ENCODE measurements at places on chromosomes 1 and 21.

GRCh38 chr1:38045401-38046332 lies 926 bp downstream of the POU3F1 start:
- DNase-seq = peak; percentile 61

DNA sequence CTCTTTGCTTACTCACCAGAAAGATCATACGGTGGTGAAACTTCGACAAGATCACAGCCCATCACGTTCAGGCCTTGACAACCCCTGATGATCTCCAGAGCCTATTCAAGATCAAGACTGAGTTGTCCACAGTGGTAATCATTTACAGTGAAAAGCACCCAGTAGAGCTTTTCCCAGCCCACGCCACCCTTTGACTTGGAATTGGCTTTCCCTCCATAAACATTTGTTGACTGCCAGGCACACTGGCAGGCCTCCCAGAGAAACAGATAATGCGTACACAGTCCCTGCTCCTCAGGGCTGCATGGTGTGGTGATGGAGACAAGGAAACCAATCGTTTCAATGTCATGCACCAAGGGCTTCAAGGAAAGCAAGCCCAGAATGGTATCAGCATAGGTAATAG lies 10.1 kb downstream of the AGMAT start:
- no peak for DNase-seq

GRCh38 chr1:150557813-150558212 lies 8.6 kb downstream of the ADAMTSL4 start:
- DNase-seq = no peak

GRCh38 chr21:27476696-27477095 lies 509.8 kb upstream of the ADAMTS5 start:
- DNase-seq = no peak

GRCh38 chr1:182170891-182171461 lies 109.5 kb upstream of the ZNF648 start:
- no peak for DNase-seq

GRCh38 chr1:64161357-64161941 lies 42.0 kb upstream of the UBE2U start:
- no peak for DNase-seq

GRCh38 chr1:245397771-245398170 lies 243.0 kb downstream of the KIF26B start:
- DNase-seq = no peak

DNA sequence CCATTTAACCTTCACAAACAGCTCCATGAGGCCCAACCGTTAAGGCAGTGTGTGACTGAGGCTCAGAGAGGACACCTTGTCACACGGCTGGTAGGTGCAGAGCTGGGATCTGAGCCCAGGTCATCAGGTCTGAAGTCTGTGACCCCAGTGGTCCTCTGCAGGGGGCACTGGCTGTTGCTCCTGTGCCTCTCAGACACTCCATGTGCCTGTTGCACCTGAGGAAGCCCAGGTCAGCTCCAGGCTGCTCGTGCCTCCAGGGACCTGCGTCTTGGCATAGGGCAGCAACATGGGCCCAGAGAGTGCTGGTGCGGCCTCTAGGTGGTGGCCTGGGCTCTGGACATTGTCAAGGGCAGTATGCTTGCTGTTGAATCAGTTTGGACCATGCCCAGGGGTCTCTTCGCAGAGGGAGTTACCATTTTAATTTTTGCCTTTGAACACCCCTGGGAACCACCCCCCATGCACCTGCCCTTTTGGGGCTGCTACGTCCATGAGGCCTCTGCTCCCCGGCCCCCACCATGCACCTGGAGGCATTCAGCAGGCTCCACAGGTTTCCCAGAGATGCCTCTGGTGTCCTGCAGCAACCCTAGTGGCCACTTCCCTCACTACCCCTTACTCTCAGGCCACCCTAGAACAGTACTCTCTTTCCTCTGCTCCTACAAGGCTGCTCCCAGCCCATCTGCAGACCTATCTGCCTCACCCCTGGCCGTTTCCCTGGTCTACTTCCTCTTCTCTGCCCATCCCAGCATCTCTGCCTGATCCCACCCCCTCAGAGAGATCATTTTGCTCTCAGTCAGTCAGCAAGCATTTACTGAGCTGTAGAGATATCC lies 25.2 kb upstream of the EPS8L3 start:
- no peak for DNase-seq

DNA sequence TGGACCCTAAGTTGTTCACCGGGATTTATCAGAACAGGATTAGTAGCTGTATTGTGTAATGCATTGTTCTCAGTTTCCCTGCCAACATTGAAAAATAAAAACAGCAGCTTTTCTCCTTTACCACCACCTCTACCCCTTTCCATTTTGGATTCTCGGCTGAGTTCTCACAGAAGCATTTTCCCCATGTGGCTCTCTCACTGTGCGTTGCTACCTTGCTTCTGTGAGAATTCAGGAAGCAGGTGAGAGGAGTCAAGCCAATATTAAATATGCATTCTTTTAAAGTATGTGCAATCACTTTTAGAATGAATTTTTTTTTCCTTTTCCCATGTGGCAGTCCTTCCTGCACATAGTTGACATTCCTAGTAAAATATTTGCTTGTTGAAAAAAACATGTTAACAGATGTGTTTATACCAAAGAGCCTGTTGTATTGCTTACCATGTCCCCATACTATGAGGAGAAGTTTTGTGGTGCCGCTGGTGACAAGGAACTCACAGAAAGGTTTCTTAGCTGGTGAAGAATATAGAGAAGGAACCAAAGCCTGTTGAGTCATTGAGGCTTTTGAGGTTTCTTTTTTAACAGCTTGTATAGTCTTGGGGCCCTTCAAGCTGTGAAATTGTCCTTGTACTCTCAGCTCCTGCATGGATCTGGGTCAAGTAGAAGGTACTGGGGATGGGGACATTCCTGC lies 3.9 kb upstream of the OLFML3 start:
- no peak for DNase-seq

DNA sequence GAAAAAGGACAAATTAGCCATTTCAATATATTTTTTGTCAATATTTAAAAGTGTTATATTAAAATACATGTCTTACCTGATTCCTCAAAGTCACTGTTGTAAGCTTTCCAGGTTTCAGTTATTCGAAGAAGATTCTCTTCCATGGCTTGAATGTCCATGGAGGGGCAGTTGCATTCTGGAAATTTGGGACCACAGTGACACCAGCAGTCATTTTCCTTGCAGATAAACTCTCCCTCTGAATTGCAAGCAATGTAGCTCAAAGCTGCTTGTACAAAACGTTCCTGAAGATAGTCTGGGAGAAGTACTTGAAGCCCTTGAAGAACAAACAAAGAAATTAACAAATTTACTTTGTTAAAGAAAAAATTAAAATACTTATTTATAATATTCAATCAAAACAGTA lies 251.7 kb downstream of the BRINP3 start:
- DNase-seq = no peak

DNA sequence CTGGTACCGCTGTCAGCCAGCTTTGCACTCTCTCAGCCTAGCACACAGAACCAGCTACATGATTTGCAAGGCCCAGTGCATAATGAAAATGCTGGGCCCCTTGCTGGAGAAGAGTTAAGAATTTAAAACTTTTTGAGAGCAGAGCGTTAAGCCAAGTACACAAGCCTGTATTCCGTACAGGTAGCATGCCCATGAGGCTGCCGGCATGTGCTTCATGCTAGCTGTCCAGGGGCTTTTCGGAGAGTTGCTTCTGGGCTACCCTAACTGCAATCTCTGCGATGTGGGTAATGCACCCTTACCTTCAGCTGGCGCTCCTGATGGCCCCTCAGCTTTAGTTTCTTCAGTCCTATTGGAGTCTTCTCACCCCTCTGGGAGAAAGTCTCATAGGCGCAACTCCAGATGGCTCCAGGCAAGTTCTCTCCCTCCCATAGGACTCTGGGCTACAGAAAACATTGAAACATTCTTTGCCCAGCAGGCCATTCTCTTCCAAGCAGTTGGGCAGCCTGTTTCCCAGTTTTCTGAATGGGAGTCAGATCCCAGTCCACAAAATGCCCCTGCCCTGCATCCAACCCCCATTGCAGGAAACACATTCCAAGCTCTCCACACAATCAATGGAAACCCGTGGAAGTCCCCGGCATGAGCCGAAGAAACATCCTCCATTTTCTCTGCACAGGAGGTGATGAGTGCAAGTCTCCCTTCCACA lies 5.7 kb upstream of the AKT3 start:
- no peak for DNase-seq

- DNase-seq = peak; percentile 76
Observed at GRCh38 chr1:57874418-57874877, 450.6 kb upstream of the DAB1 start.

GRCh38 chr1:178101654-178102053 lies 7.8 kb downstream of the RASAL2 start:
- DNase-seq = no peak

- DNase-seq = no peak
Observed at GRCh38 chr1:28579401-28579800, 12.7 kb upstream of the RAB42 start.

- no peak for DNase-seq
Observed at GRCh38 chr1:115230281-115230680, 107.8 kb downstream of the NGF start.

DNA sequence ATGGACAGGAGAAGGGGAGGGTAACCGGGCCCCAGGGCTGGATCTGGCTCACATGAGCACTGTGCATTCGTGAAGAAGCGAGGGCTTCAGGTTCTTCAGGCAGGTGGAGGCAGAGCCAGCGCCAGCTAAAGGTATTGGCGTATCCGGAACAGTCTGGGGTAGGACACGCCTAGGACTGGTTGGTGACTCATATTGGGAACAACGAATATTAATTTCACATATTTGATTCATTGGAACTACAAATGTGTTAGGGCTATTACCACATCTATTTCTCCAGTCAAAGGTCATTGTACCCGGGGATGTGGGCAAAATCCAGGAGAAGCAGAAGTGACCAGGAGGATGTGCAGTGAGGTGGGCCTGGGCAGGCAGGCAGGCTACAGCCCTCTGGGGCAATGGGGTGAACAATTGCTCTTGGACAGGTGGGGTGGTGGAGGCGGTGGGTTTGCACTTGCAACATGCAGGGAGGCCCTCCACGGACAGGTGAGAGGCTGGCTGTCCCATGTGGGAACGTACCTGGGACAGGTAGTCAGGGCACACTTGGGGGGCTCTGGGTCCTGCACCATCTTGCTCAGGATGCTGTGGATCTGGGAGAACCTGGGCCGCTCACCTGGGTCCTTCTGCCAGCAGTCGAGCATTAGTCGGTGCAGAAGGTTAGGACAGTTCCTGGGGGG lies 26.7 kb downstream of the CDCA8 start:
- no peak for DNase-seq

DNA sequence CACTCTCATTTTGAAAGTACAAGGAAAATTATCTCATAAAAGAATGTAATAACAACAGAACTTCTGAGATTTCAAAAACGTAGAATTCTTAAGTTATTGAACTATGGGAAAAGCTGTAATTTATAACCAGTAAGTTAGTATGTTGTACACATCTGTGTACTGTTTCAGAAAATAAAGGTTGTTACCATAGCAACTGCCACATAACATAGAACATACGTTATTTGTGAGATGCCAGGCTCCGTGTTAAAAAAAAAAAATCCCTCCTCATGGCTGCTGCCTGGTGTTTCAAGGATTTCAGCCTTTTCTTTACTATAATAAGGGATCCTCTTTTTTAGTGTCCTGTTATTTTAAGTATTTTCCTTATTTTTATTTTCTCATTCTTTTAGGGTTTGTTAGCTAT lies 79.5 kb downstream of the RWDD3 start:
- no peak for DNase-seq

GRCh38 chr1:217067642-217068041 lies 344.4 kb upstream of the ESRRG start:
- no peak for DNase-seq

GRCh38 chr1:220680085-220680687 lies 10.0 kb upstream of the C1orf115 start:
- DNase-seq = peak; percentile 57

- no peak for DNase-seq
Observed at GRCh38 chr1:34265396-34265795, 88.7 kb downstream of the C1orf94 start.

DNA sequence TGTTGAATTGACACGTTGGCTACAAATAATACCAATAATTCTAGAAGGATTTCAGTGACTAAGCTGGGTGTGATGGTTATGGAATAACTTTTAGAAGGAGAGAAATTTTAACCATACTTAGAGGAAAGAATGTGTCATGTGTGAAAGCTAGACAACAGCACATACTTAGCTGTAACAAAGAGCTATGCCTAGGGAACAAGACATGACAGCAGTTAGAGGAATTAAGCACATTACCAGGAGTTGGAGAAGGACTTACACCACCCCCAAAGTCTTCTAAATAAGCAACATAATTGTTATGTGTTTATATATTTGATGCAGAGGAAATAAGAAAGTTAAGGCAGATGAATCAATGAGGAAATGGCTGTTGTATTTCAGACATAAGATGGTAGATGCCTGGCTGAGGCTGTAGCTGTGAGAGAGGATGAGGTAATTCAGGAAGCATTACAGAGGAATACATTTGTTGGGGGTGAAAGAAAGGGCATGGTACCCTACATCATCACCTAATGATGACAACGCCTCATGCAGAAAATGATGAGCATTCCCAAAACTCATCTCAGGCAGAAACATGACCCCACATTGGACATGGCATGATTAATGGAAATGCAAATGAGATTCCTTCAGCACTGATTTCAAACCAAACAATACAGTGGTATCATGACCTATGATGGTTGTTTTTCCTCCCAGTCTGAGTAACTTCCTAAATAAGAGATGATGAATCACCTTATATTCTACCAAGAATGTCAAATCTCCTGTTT lies 211.5 kb downstream of the LHX8 start:
- no peak for DNase-seq

DNA sequence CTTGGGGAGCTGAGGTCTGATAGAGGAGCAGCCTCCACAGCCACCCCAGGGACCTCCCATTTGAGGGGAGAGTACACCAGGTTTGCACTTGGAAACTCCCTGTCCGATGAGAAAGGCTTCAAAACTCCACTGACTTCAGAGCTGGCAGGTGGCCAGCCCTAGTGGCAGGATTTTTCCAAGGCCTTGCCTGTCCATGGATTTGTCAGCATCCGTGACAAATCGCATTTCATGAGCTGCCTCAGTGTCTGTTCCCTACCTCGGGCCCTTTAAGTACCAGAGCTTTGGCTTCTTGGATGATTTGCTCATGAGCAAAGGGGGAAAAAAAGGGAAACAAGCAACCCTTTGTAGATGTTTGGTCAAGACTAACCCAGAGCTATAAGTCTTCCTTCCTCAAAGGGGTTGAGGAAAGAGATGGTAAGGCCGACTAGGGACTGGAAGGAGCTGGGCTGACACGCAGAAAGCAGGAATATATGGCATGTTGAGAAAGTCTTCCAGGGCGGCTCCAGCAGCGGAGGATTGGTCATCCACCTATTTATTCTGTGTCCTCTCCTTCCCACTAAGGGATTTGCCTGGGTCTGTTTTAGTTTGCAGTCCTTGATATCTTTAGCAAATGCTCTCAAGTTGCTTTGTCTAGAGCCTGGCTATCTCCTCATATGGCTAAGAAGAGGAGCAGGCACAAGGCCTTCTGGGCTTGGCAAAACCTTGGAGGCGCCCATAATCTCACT lies 2.7 kb upstream of the HSPG2 start:
- DNase-seq = peak; percentile 41

GRCh38 chr1:147504801-147505311 lies 36.4 kb upstream of the BCL9 start:
- DNase-seq = peak; percentile 59

- DNase-seq = no peak
Observed at GRCh38 chr1:219323426-219323825, 149.7 kb downstream of the LYPLAL1 start.

GRCh38 chr1:111937147-111937725 lies 52.2 kb downstream of the KCND3 start:
- DNase-seq = no peak
